ENCODE measurements at places on chromosomes 12 and 14.

DNA sequence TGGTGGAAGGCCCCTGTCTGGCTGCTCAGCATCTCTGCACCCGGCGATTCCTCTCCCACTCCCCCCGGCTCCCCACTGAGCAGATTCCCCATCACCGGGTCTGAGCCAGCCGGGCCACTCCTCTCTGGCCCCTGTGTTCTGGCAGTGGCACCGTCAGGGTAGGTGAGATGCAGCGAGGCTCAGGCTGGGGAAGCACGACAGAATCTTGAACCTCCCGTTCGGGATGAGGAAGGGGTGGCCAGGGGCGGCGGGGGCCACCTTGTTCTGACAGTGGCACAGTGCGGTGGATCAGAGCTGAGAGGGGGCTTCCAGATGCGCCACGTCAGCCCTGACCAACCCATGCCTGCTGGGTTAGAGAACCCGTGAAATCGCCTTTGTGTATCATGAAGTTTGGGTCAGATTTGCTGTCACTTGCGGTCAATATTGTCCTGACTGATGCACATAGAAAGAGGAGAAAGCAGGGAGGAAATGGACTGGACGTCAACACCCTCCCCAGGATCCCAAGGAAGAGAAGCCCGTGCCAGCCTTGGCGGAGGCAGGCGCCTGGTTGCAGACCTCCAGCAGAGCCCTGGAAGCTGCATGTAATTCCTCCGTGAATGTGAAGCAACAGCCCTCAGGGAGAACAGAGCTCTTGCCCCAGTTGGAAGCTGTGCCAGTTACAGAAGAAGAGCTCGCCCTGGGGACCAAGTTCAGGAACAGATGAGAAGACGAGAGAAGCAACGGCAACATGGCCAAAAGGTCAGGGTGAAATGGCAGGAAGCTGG, 137.1 kb upstream of the SFSWAP start:
- DNase-seq: no peak

DNA sequence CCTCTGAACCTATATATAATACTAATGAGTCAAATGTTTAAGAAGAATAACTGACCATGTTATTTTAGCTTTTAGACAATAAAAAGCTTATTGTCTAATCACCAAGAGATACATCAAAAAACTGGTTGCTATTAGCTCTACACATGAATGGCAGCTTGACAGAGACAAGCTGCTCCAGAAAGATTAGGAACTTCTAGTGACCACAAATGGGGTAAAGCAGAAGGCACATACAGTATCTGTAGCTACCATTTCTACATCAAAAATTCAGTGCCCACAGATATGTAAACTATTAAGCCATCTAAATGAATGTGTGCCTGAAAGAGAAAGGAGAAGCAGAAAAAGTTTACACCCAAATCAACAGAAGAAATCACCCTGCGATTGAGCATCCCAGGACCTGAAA, 2.4 kb downstream of the AREL1 start:
- no peak for DNase-seq

DNA sequence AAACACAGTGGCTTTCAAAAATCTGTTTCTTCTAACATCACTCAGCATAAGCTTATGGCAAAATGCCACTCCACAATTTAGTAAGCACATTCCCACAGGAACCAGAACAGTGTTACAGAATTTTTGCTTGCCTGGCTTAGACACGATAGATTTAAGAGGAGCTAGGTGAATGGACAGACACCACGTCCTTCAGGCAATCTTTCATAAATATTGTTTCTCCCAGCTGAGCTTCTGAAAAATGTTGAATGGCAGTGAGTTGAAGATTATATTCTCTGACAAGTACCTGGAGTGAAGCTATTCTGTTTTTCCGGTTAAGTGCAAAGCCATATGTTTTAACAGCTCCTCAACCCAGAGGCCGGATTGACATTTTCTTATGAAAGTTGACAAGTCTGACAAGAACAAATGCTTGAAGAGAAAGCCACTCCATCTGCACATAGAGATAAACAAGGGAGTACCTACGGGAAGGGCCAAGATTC, 102.0 kb downstream of the FSCB start:
- no peak for DNase-seq

DNA sequence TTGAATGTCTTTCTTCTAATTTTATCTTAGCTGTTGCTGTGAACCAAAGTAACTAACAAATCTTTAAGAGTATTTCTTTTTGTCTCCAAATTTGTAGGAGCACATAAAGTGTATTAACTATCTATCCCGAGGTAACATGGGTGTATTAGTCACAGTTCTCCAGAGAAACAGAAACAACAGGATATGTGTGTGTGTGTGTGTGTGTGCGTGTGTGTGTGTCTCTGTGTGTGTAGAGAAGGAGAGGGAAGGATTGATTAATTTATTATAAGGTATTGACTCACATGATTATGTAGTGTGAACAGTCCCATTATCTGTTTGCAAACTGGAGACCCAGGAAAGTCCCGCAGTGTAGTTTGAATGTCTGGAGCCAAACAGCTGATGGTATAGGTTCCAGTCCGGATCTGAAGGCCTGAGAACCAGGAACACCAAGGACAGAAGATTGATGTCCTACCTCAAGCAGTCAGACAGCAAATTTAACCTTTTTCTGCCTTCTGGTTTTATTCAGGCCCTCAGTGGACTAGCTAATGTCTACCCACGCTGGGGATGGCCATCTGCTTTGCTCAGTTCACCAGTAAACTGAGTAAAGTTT, 14.4 kb downstream of the G2E3 start:
- peak; percentile 66 for DNase-seq

DNA sequence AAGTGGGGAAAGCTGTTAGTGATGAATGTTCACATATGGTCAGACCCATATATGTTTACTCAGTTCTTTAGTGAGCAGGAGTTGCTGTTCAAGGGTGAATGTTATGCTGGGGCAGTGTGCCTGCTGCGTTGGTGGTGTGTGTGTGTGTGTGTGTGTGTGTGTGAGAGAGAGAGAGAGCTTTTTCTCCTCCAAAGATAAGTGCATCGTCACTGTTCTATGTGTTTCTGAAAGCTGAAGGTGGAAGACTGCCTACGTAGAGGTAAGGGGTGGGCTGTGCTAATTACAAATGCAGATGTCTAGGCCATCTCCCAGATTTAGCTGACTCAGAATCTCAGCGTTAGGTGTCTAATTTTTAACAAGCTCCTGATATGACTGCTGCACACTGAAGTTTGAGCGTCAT, 10.5 kb downstream of the GABARAPL1 start:
- DNase-seq: no peak

- no peak for DNase-seq
Measured at GRCh38 chr14:31021576-31021949, 3.9 kb upstream of the AP4S1 start.

DNA sequence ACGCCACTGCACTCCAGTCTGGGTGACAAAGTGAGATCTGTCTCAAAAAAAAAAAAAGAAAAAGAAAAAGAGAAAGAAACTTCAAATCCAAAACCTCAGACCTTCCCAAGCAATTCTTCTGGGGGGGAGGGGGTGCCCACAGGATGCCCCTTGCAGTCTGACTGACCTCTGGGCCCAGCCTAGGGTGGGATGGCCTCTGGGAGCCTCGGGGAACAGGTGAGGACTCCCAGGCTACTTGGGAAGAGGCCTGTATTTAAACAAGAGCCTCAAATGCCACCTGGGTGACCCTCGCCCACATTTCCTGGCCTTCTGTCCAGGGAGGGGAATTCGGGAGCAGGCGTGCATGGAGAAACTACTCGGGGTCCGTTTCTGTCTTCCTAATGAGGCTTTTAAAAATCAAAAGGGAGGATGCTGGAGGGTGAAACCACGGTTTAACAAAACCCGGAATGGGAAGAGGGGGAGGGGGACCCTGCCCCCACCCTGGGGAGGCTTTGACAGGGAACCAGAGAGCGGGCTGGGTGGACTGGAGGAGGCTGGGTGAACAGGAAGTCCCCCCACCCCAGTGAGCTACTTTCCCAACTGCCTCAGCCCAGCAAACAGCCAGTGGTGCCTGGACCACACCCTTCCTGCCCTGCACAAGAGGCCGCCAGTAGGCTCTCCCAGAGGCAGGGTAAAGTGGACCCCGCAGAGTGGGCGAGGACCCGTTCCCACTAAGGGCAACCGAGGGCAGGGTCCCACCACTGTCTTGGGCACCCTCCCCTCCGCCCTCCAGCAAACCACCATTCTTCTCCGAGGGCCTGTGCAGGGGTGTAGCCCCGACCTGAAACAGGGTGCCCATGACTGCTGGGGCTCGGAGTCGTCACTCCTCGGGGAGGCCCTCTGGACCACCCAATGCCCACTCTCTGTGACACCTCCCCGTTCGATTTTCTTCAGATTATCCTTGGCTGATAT, 1.5 kb upstream of the FBRSL1 start:
- no peak for DNase-seq

DNA sequence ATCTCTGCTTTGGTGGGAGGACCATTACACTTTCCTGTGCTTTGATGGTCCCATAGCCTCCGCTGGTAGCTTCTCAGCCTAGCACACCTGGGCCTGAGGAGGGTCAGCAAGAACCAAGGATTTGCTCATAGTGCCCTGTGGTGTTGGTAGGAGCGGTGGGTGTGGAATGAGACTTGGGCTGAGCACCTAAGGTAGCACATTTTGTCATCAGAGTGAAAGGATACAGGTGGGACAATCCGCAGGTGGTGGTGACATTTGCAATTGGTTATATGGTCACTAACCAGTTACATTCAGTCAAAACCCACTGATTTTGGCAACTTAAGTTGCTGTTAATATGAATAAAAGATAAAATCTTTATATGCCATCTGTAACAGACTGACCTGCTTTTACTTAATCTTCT, 46.7 kb downstream of the TTC6 start:
- DNase-seq: no peak

DNA sequence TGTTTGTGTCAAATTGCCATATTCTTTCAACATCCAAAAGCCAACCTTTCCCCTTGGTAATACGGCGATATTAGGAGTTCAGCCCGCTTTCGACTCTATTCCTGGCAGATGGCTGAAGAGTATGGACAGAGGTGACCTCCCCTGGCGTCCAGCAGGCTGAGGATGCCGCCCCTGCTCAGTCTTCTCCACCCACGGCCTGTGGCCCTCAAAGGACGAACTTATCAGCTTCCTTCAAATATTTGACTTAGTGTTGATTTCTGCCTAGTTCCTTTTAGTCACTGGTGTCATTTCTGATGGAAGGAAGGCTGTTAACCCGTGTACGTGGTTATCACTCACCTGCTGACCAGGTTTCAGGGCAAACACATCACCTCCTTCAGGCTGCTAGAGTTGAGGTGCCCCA, 65.0 kb downstream of the TESC start:
- DNase-seq: no peak

DNA sequence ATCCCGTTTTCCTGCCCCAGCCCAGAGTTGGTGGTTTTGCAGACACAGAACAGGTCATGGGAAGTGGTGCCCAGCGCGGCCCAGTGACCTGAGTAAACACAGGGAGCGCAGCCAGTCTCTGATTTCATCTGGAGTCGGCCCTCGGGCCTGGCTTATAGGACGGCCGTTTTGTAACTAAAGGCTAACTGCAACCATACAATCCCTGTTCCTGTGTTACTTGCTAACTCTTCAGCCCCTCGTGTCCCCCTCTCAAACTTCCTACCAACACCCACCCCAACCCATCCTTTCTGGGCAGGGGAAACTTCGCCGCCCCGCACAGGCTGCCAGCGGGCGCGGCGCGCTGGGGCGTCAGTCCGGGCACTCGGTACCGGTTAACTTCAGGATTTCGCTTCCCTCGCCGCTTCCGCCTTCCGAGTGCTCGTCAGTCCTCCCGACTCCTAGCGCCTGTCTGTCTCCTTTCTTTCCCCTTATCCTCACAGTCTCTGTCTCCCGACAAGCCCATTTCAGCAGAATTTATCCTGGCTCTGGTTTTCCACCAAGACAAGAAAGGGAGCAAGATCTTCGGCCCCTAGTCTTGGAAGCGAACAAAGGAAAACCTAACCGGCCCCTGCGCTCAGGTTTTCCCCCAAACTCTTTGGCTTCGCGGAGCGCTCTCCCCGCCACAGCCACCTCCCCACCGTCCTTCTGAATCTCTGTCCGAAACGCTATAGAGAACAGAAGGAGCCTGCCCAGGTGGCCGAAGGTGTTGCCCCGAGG, 2.0 kb downstream of the SIX1 start:
- DNase-seq: peak; percentile 51

- no peak for DNase-seq
Measured at GRCh38 chr14:55450124-55450523, 9.7 kb upstream of the TBPL2 start.

GRCh38 chr14:81472096-81472800, 61.4 kb downstream of the SEL1L start:
- DNase-seq: peak; percentile 71

- DNase-seq: no peak
Measured at GRCh38 chr14:100781952-100782351, 44.0 kb upstream of the MEG3 start.

GRCh38 chr14:55157080-55157479, 28.0 kb downstream of the LGALS3 start:
- DNase-seq: no peak

DNA sequence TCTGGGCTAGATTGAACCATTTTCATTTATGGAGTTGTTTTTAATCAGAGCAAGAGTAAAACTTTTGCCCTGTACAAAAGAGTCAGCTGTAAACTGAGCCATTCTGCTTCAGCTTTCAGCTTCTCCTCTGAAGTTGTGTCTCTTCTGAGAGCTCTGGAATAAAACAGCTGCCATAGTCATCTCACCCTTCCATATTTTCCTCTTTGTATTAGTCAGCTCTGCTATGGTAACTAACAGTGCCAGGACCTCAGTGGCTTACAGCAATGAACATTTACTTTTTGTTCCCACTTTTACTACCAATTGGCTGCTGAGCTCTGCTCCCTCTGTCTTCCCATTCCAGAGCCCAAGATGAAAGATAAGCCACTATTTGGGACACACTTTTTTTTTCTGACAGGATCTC, 178.5 kb downstream of the DAD1 start:
- DNase-seq: no peak

GRCh38 chr12:30748147-30748546, 6.6 kb downstream of the CAPRIN2 start:
- DNase-seq: no peak

GRCh38 chr14:103516426-103517173, 6.0 kb downstream of the CKB start:
- DNase-seq: no peak

GRCh38 chr12:24049728-24050127, 100.3 kb upstream of the SOX5 start:
- DNase-seq: no peak

Data from bronchial epithelial cell (primary cell).